ENCODE measurements at places on chromosomes 6 and 20.

DNA sequence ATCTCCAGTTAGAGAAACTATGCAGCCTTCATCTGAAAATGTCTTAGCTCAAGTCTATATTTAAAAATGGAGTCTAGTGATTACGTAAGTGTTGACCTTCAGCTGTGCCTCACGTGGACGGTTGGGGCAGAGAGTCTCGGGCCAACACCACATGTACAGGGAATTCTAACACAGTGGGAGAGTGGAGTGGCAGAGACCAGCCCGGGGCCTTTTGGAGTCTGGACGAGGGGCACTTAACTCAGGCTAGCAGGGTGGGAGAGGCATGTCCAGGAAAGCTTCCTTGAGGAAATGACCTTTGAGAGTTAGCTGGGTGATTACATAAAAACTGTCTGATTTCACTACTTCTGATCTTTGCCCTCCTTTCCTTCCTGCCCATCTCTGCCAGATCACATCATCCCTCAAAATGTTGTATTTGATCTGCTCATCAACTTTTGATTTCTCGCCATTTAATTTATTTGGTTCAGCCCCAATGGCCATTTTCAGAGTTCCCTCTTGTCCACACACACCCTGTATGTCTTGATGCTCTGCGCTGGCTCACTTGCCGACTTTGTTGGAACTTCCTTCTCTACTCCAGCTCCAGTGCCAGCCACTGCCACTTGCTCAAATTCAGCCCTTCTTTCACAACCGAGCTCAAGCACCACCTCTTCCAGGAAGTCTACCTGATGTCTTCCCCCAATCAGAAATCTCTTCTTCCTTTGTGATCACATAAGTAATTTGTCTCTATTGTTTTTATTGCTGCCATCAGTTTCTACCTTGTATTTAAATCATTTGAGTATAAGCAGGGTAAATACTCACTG lies 2.6 kb downstream of the ARMC2 start:
- DNase-seq = no peak

DNA sequence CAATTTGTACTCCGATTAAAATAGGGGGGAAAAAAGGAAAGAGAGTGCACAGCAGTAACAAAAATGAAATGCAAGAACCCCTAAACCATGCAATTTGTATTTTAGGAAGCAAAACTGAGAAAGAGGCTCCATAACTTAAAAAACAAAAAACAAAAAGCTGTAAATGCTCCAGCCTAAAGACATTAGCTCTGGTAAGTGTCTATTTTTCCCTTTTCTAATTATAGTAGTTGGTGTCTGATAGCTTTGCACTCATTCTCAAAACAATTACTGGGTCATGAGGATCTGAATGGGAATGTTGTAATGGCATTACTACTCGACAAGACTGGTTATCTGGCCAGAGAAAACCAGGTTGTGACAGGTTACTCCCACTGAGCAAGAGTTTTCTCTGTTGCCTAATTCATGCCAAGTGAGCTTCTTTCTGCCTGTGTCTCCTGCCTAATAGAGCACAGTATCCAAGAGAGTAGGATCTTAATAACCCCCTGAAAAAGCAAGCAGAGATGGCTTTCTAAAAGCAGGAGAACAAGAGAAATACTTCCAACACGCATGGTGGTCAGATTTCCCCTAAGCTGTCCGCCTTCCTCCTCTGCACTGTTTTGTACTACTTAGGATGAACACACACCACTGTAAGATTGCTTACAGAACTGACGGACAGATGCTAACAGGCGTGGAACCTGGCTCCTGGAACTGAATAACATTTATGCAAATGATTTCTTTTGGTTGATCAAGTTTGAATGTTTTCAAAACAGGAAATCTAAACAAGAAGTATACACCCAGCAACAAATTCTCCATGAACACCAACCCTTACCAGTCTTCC lies 86.4 kb downstream of the FKBP5 start:
- peak; percentile 45 for DNase-seq

DNA sequence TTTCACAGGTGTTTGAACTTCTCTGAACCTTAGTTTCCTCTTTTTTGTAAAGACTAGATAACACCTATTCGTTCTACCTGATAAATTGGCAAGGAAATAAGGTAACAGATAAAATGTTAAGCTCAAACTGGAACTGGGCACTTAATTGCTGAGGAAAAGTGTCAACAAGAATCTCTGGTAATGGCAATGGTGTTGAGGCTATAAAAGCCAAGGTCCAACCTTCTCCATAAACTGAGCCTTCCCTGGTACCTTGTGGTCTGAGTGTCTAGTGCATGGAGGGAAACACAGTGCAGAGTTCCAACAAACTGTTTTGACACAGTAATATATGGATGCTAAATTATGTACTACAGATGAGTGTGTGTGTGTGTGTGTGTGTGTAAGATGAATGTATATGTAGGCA lies 33.4 kb upstream of the GSTA4 start:
- no peak for DNase-seq

GRCh38 chr20:16128538-16129106 lies 444.6 kb downstream of the KIF16B start:
- no peak for DNase-seq

DNA sequence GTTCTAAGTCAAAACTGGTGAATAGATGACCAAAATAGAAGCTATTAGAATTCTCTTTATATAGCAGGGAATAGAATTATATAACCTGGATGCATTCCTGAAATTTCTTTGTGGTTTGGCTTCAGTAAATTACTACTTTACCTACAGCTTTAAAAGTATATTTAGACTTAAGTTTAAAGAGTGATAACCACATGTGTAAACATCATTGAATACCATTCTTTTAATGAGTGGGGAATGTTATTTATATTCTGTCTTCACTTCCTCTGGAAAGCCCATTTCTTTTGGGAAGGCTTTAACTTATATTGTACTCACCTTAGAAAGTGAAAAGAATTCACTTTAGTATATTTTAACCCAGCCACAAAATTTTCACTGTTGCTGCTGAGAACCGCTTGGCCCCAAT lies 39.1 kb downstream of the PLEKHG1 start:
- DNase-seq = no peak

GRCh38 chr20:61436283-61436666 lies 184.2 kb downstream of the CDH4 start:
- DNase-seq = no peak

Measured in HFFc6 (cell line).